GM04504 (cell line): ENCODE measurements at places on chromosomes 3 and 15.

DNA sequence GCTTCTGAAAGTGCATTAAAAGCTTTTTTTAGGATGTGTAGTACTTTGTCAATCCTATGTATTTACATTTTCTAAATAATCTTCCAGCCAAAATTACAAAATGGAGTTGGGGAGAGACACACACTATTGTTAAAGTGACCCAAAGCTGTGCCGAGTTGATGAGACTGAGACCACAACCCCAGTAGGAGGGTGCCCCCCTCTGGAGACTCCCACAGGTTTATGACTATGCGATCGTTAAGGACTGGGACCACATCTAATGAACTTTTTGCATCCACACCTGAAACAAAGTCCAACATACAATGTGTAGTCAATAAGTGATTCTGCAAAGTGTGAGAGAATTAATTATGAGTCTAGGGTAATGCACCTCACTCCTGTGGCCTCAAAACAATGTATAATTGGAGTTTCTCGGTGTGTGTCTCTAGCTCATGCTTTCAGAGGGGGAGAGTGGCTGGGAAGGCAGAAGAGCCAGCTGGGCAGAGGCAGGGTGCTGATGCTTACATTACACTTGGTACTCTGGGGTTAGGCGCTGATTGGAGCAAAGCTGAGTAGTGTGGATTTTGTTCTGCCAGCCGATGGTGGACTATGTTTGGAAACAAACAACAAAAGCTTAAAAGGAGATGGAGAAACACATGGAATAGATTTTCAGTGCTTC, 102.8 kb downstream of the KCNH8 start:
- DNase-seq: no peak

DNA sequence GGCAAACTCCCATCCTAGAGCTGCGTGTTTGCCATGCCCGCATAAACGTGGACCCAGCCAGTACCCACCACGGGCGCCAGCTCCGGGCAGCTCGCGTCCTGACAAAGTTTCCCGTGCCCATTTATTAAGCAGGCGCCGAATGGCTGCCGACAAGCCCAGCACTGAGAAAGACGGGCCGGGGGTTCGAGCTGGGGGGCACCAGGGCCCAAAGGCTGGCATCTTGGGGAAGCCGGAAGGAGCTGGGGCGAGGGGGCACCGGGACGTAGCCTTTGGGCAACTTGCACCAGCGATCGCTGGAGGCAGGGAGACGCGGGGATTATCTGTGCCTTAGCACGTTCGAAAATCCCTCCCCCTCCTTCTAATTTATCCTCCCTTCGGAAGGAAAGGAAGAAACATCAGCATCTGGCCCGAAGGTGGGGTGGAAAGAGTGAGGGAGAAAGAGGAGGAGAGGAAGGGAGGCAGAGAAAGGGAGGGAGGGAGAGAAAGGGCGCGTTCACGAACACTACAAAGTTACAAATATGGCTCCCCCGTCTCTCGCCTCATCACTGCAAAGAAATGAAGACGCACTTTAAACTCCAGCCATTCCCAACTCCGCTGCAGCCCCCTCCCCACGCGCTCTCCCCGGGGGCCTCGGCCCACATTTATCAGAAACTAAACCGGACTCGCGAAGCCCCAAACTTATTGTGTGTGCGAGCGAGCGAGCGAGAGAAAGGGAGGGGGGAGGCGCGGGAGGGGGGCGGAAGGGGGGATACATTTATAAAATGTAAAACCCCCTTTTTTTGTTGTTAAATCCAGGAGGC, 1.0 kb downstream of the ANP32A start:
- no peak for DNase-seq

DNA sequence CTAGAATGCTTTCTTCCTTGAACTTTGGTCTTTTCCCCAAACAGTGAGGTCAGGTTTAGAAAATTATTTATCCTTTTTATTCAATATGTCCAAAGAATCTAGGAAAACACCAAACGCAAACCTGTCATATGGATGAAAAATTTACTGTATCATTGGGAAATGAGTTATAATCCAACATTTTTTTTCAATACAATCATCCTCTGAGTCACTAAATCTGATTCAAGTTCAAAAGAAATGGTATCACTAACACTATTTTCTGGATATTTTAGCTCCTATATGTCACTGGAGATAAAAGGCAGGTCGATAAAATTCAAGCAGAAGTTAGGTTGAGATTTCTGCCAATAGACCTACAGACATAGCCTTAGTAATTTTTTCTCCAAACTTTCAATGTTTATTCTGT, 591.6 kb upstream of the AGTR1 start:
- no peak for DNase-seq

GRCh38 chr3:169581633-169582032, 81.9 kb downstream of the MECOM start:
- no peak for DNase-seq

- peak; percentile 61 for DNase-seq
Observed at GRCh38 chr3:16113704-16114103, 60.8 kb upstream of the GALNT15 start.
